ENCODE measurements at places on chromosomes 4 and X. TPM values are rescaled to one million over a fixed set of nuclear protein-coding genes. Genes with fewer than 3 reads are reported as not detected.

USP26 gene
- total RNA-seq, result not detected

GPRASP1 gene
- 1.5 TPM for total RNA-seq

STAP1 gene
- total RNA-seq, result not detected

XAGE1B gene
- total RNA-seq, result not detected

RBMX gene
- total RNA-seq, result 338 TPM

PGAM4 gene
- total RNA-seq, result not detected

DDX60 gene
- 28.3 TPM for total RNA-seq

GAGE12J gene
- total RNA-seq, result not detected

DNA sequence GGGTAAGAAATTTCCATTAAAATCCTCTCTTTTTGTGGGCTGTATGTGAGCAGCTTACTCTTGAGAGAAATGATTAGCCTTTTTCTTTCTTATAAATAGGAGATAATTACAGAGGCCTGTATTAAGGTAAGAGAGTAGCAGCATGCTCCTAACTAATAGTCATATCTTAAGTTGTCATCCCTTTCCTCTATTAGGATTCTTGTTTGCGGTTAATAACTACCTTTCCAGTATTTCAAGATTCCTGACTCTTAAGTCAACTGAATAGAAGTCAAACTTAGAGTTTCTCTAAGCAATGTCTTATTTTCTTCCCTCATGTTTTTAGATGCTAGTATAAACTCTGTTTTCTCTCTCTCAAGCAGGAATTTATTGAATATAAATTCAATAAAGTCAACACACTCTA is 139.9 kb upstream of the GPRIN3 start:
- no peak for DNase-seq

- no peak for DNase-seq
Measured at GRCh38 chr4:2511645-2512131, 24.8 kb upstream of the FAM193A start.

GRCh38 chrX:153625271-153626024 is 21.6 kb upstream of the DUSP9 start:
- DNase-seq, result no peak

- no peak for DNase-seq
Measured at GRCh38 chr4:182809417-182810102, 107.6 kb downstream of the DCTD start.

- DNase-seq, result no peak
Measured at GRCh38 chr4:3786196-3786869, 20.1 kb downstream of the ADRA2C start.

- DNase-seq, result no peak
Measured at GRCh38 chr4:185645403-185645802, 110.1 kb upstream of the PDLIM3 start.

- peak; percentile 57 for DNase-seq
Measured at GRCh38 chrX:41333744-41334362, at the start of gene DDX3X. Gene DDX3X (plus strand): TSS chrX:41334162. CDS start chrX:41334253, 91 bp downstream.

GRCh38 chr4:122090989-122091388 is 61.1 kb upstream of the BLTP1 start:
- DNase-seq, result no peak

DNA sequence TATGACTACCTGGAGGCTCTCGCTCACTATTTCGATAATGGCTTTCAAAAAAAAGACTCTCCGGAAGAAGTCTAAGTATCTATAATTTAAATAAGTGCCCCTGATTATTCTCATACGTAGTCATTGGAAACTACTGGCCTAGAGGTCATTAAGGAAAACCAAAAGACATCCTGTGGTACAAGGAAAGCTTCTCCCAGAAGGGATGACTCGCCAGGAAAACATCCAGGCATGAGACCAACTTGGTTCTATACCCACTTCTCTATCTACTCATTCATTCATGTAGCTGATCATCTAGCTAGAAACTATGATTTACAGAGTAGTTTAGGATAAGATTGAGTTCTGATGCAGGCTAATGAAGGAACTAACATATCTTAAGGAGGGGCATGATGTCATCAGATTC is 37.7 kb downstream of the SOX3 start:
- DNase-seq, result no peak

DNA sequence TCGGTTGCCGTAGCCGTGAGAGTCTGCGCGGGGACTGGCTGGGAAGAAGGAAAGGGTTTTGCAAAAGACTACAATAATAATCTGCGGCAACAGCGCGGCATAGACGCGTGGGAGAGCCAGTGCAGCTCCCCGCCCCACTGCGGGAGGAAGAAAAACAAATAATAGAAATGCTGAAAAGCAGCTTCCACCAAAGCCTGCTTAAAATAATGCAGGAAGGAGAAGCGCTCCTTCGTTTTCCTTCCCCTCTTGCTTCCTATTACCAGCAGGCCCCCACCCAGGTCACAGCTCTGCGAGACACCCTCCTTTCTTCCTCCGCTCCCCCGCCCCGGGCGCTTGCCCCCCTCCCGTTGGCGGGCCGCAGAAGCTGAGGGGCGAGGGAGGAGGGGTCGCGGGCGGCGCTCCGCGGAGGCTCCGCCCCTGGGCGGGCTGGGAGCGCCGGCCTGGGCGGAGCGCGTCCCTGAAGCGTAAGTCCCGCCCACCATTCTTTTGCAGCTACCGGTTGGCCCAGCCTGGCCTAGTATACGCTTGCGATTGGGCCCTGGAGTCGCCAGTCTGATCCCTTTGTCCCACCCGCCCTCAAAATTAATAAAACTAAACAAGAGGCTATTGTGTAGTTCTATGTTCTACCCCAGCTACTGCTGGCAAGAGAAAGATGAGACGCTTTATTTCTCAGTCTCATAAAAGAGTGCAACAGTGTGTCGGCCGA is 636 bp upstream of the AMOT start:
- no peak for DNase-seq

DNA sequence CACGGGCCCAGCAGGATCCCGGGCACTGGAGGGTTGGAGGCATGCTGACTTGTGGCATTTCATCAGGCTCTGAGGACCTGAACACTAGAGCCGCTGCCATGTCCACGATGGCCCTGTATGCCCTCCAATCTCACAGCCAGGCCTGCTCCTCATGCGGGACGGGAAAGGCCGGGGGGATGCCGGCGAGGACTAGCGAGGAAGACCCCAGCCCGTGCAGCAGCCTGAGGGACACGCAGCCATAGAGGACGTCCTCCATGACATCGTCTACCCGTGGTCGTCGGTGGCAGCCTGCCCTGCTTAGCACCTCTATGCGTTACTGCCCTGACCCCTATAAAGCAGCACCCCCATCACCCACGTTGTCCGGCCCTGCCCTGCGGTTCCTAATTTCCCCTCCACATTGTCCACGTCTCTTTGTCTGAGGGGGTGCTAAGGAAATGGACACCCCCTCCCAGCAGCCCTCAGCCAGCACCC is 32.6 kb downstream of the HMX1 start:
- DNase-seq, result no peak

DNA sequence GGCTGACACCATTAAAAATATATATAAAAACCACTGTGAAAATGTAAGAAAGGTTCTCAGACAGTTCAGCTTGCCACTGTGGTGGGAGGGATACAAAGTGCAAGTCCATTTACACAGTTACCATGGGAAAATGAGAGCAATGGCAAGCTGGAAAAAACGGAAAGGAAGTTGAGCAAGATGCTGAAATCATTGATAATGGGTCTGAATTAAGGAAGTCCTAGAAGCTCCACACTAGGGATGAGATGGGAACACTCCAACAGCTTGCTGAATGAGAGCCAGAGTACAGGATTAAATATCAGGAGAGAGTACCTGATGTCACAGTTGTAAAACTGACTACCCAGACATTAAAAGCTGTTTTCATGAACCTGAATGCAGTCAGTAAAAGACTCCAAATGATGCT is 218.6 kb downstream of the PRDM5 start:
- DNase-seq, result no peak

- peak; percentile 23 for DNase-seq
Measured at GRCh38 chr4:47287735-47288134, 175.8 kb downstream of the COMMD8 start.

DNA sequence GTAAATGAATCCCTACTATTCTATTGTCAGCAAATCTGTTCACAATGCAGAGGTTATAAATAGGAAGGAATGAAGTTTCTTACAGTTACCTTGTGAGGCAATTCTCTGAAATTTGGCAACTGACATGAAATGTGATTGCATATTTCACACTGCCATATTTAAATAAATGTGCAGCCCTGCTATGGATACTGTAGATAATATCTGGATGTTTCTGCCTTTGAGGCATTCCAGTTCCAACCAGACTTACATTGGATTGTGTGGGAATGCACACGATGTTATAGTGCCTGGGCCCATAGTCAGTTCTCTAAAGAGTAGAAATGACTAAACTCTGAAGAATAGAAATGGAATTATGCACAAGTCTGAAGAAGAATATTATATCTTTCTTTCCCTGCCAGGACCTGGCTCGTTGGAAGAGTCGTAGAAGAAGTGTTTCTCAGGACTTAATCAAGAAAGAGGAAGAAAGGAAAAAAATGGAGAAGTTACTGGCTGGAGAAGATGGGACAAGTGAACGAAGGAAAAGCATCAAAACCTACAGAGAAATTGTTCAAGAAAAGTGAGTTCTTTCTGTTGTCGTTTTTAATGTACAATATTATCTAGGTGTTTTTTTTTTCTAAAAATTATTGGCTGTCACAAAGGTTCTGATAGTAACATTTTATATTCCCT is 102.7 kb downstream of the PHOX2B start:
- DNase-seq, result no peak

DNA sequence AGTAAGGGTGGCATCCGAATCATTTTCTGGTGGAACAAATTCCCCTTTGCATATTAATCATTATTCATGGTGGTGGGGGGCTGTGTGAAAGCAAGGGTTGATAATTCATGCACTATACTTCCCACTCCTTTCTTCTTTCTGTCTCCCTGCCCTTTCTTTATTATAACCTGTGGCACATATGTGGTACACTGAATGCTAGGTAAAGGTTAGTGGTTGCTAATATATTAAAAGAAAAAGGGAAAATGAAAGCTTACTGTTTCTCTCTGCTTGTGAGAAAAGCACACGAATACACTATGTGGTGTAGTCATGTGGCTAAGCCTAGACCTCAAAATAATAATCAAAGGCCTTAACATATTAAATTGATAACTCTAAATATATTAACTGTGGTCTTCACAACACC is 178.4 kb upstream of the RPS6KA3 start:
- DNase-seq, result no peak

- peak; percentile 72 for DNase-seq
Measured at GRCh38 chr4:1939664-1940509, 68.7 kb downstream of the NSD2 start.

DNA sequence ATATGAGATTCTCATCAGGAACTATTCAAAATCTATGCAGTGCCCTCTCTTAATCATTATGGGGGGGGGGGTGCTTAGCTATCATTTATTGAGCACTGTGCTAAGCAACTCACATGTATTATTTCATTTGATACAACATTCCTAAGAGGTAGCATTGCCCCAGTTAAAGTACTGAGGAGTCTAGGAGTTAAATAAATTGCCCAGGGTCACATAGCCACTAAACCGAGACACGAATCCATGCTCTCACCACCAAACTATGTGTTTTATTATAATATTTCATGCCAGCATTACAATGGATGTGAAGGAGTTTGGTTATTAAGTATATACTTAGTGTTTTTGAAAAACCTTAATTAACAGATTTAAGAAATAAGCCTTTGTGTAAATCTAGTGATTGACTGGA is 131.4 kb downstream of the CBR4 start:
- no peak for DNase-seq
